ENCODE measurements at places on chromosomes 5 and 9.
A peak's percentile ranks its signal among the peaks of the same experiment; 100 is the strongest.

DNA sequence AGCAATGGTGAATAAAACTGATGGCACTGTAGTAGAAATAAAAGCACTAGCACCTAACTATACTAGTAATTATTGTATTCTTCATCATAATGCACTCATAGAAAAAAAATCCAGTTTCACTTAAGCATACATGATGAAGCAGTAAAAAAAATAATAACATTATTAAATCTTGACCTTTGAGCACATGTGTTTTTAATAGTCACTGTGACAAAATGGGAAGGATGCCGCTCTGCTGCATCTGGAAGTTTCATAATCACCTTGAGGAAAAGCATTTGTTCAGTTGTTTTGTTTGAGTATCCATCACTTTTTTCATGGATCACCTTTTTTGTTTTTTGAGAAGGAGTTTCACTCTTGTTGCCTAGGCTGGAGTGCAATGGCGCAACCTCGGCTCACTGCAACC lies 13.2 kb downstream of the OR2K2 start:
- DNase-seq, result no peak

DNA sequence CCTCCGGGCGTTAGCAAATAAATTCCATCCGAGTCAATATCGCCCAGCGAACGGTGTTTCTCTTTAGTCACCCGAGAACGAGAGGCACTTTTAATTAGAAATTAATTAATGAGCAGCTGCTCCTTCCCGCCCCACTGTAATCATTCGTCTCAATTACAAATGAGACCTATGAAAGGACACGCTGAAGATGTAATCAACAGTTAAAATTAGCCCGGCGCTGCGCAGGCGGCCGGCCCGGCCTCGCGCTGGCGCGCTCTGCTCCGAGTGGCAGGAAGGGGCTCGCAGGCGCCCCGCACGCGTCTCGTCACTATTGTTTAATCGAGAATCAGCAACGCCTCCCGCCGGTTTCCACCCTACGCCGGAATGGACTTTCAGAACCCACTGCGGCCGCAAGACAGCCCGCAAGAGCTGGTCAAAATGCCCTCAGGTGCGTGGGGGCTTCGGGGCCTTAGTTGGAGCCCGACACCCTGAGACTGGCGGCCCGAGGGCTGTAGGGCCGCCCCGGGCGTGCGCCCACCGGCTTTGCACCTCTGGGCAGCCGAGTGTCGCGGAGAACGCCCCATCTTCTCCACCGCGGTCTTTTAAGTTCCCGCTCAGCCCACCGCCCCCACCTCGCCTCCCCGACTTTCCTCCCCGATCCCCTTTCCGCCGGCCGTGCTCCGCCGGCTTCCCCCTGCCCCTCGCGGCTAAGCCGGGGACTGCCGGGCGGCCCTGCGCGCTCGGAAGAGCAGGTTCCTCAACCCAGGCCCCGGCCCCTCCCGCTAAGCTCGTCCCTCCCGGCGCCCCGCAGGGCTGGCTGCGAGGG lies 597 bp upstream of the IRX4 start:
- DNase-seq, result no peak

- DNase-seq, result no peak
Observed at GRCh38 chr9:35951736-35952135, 6.2 kb downstream of the OR2S2 start.

DNA sequence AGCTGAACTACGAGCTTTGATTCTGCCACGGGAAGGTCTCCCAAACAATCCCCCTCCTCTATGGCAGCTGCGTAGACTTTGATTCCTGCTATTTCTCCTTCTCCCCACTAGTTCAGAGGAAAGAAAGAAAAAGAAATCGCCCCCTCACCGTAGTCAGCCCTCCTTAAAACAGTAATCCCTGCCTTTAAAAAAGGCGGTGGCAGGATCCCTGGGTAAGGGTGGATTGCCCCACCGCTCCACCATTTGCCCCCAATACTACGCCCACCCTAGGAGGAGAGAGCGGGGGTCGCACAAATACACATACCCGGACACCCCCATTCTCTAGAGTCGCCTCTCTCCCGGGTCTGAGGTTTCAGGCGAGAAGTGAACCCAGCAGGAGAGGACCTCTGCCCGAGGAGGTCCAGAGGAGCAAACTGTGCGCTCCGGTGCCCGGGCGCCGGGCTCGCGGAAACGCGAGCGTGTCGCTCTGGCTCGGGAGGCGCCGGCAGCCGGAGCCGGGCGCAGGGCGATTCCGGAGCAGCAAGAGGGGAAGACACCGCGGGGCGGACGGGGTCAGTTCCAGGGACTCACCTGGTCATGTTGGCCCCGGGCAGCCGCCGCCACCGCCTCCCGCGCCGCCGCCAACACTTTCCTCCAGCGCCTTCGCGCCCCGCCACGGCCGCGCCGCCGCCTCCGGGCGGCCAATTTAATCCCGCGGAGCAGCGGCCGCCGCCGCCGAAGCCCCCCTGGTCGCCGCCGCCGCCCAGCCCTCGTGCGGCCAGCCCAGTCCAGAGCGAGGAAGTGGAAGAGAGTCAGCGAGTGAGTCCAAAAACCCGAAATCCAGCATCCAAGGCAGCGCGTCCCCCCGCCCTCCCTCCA lies 1057.7 kb upstream of the DMAC1 start:
- peak; percentile 22 for DNase-seq

DNA sequence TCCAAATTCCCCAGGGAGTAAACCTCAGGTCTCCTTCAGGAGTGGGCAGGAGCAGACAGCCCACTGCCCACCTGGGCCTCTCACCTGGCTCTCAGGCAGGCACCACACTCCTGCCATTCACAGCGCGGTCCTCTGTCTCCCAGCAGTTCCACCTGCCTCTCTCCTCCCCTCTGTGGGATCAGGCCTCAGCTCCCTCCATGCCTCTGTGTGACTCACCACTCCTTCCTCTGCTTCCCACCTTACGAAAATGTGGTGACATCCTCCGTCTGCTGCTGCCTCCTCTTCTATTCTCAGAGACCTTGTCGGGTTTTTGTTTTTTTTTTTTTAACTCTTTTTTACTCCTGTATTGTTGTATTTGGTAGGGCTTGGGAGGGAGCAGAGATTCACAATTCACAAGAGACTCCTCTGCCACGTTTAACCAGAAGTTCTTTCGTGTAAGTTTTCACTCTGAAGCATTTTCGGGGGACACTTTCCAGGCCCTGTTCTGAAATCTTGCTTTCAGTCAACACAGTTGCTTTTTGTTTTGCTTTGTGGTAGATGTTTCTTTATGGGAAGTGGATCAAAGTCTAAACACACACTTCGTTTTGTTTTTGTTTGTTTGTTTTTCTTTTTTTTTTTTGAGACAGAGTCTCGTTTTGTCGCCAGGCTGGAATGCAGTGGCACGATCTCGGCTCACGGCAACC lies 21.1 kb upstream of the CDKN2AIPNL start:
- no peak for DNase-seq

- no peak for DNase-seq
Observed at GRCh38 chr5:21212026-21212425, 1224.0 kb upstream of the CDH18 start.

DNA sequence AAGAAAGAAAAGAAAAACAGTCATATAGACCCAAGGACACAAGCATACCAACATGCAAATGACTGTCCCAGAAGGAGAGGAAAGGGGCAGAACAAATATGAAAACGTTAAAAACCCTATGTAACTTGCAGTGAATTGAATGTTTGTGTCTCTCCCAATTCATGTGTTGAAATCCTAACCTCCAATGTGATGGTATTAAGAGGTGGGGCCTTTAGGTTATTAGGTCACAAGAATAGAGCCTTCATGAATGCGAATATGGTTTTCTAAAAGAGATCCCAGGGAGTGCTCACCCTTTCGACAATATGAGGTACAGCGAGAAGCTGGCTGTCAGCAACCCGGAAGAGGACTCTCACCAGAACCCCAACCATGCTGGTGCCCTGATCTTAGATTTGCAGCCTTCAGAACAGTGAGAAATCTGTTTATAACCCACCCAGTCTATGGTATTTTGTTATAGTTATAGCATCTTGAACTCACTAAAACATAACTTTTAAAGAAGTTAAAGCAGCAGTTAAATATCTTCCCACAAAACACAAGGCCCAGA lies 14.0 kb downstream of the HNRNPAB start:
- no peak for DNase-seq

GRCh38 chr9:27352457-27353165 lies 55.7 kb upstream of the EQTN start:
- DNase-seq, result peak; percentile 43

GRCh38 chr5:174311531-174312269 lies 266.2 kb downstream of the NSG2 start:
- DNase-seq, result peak; percentile 67
